ENCODE measurements at places on chromosomes 11 and 22.

DNA sequence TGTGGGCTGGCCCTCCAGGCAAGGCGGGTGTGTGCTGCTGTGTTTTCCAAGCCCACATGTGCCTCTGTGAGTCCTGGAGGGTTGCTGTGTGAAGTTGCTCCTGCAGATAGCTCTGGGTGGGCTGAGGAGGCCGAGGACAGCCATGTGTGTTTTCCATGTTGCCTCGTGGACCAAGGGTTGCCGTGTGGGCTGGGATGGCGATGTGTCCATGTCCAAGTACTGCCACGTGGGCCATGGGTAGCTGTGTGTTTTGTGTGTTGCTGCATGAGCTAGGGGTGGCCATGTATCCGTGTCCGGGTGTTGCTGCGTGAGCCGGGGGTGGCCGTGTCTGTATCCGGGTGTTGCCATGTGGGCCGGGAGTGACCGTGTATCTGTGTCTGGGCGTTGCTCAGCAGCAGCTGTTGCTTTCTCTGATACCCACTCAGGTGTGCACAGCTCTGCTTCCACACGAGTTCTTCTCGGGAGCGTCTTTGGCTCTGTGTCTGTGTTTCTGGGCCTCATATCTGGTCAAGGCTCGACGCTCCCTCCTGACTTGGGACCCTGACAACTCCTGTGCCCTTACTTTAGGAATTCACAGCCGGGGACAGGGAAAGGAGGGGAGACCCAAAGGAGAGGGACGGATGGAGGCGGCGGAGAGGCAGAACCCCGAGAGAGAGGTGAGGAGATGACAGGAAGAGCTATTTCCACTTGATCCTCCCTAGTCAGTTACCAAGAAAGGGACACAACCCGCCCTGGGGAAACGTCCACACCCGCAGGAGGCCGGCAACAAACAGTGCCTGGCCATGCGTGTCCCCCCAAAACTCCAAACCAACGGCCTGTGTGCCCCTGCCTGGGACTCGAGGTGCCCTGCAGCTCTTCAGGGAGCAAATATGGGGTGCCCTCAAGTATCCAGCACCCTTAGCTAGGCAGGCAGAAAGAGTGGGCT is 83.1 kb downstream of the PHF21B start:
- no peak for DNase-seq

- no peak for DNase-seq
These were observed 33.5 kb downstream of the WEE1 start for GRCh38 chr11:9606809-9607510.

DNA sequence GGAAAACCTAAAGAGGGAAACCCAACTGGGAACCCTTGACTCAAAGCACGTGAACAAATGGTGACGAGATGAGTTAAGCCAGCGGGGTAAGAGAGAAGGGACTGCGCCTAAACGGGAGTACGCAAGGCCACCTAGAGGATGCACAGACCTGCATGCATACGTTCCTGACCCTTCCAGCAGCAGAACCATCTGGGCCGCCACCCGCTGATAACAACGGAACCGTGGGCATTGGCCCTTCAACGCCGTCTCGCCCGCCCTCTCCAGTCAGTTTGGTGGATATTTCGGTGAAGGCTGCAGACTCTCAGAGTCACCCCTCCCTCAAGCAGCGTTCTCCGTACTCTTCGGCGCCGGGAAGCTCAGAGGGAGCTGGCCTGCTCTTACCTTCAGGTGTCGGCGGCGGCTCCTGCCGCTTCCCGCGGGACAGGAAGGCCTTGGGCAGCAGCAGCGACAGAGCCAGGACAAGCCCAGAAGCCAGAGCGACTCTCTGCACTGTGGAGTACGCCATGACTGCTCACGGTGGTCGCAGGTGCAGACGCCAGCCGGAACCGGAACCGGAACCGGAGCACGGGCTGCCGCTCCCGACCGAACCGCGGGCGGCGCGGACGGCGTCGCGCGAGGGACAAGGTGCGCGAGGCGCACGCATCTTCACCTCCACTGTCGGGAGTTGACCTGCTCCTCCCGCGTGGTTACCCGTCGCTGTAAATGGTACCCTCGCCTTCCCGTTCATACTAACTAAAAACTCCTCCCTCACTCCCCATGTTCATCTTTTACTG is at the start of gene RIC3:
TSS of gene RIC3 (minus strand) at position 541 of the 773 bp plus-strand sequence. CDS start at position 505, 36 bp downstream.
- DNase-seq: peak; percentile 15

DNA sequence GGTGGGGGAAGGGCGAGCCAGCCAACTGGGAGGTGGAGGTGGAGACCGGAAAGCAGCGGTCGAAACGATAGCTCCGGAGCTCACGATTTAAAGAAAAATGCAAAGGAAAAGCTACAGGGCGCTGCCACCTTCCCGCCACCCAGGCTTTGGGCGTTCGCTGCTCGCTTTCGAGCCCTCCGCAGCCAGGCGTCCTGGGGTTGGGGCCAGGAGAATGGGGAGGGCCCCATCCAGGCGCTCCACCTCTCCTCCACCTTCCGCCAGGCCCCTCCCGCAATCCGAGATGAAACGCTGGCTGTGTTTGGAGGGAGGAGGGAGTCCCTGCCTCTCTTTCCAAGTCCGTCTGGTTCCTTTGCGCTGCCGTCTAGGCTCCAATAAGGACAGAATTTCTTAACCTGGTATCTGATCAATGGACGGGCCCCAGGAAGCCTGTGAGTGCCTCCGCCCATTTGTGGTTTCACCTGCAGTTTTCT is 483 bp upstream of the ABTB2 start:
- DNase-seq: no peak

- DNase-seq: no peak
These were observed 11.1 kb downstream of the HPS5 start for GRCh38 chr11:18310800-18311340.

GRCh38 chr11:19426011-19426755 is 185.4 kb upstream of the E2F8 start:
- no peak for DNase-seq

DNA sequence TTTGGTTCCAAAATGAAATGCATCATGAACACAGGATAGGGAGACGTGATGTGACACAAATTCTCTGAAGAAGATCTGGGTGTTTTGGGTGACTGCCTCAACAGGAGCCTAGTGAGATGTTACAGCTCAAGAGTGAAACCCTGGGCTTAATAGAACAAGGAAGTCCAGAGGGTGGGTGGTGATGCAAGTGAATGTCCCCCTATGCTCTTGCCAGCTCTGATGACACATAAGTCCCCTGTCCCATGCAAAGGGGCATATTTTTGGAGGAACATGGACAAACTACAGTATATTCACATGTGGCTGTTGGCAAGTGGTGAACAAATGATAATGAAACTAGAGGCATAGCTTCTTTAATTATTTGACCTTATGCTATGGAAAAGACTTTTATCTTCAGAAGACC is 9.2 kb downstream of the CRTAM start:
- DNase-seq: no peak

DNA sequence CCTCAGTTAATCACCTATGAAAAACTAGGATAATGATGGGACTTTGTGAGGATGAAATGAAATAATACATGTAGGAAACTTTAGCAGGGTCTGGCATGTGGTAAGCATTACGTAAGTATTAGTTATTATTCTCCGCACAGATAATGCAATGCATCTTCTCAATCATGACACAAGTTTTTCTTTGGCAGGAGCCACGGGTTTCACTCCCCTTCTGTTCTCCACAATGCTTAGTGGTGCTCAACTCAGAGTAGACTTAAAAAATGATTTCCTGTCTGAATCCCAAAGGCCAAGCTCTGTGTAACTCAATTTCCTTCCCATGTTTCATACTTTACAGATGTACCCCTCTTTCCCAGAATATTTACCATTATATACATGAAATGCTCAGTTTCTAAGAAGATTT is 82.9 kb downstream of the CCDC34 start:
- no peak for DNase-seq

GRCh38 chr11:109247071-109247470 is 174.9 kb upstream of the C11orf87 start:
- DNase-seq: no peak

- no peak for DNase-seq
These were observed 178.6 kb downstream of the TENM4 start for GRCh38 chr11:79262221-79262620.

GRCh38 chr22:23904573-23905254 is 10.5 kb downstream of the MIF start:
- DNase-seq: no peak

- no peak for DNase-seq
These were observed 4.6 kb downstream of the PLA2G3 start for GRCh38 chr22:31135706-31136105.

- DNase-seq: no peak
These were observed 17.2 kb downstream of the IFITM10 start for GRCh38 chr11:1733009-1733715.

DNA sequence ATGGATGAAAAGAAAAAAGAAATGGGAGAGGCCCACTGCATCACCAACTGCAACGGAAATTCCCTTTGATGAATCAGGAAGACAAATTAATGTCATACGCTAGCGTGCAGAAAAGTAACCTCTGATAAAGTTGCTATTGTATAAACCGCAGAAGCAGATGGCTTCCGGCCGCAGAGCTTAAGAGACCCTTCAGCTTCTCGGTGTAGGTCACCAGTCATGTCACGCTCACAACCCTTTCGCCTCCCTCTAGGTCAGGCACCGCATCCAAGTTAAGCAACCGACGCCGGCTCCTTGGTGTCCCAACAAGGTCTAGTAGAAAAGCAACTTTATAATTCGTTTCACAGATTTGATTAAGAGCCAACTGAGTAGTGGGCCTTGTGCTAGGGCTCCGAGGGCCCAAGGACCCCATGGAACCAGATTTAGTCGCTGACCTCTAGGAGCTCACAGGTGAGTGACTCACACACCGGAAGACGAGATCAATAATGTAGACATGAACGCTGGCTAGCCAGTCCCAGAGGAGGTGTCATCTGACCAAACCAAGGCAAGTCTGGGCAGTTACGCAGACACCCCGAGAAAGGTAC is 1.2 kb upstream of the ZFP91 start:
- DNase-seq: peak; percentile 72

GRCh38 chr22:27906241-27906640 is 12.8 kb downstream of the PITPNB start:
- DNase-seq: no peak

DNA sequence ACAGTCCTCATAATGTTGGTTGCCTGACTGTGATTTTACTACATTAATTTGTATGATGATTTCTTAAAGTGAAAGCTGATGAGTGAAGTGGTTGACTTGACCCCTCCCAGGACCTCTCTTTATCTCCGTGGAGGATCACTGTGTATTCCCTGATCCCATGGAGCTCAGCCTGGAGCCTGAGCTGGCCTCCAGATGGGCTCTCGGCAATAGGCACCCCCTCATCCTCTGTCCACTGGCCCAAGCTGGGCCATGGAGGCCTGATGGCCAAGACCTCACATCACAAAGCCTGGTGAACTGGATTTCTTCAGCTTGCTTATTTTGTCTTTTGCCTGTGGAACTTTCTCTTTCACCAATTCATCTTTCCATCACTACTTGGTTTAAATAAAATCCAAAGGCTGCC is 75.2 kb downstream of the WNT11 start:
- no peak for DNase-seq

GRCh38 chr11:64253481-64253880 is 2.2 kb downstream of the PLCB3 start:
- DNase-seq: no peak

GRCh38 chr11:100761841-100762240 is 74.8 kb downstream of the ARHGAP42 start:
- no peak for DNase-seq

GRCh38 chr11:7450836-7451235 is 34.5 kb upstream of the OLFML1 start:
- no peak for DNase-seq

- peak; percentile 17 for DNase-seq
These were observed 25.8 kb downstream of the DDIAS start for GRCh38 chr11:82927264-82927880.

GRCh38 chr22:27556371-27556770 is 245.2 kb downstream of the MN1 start:
- DNase-seq: no peak

DNA sequence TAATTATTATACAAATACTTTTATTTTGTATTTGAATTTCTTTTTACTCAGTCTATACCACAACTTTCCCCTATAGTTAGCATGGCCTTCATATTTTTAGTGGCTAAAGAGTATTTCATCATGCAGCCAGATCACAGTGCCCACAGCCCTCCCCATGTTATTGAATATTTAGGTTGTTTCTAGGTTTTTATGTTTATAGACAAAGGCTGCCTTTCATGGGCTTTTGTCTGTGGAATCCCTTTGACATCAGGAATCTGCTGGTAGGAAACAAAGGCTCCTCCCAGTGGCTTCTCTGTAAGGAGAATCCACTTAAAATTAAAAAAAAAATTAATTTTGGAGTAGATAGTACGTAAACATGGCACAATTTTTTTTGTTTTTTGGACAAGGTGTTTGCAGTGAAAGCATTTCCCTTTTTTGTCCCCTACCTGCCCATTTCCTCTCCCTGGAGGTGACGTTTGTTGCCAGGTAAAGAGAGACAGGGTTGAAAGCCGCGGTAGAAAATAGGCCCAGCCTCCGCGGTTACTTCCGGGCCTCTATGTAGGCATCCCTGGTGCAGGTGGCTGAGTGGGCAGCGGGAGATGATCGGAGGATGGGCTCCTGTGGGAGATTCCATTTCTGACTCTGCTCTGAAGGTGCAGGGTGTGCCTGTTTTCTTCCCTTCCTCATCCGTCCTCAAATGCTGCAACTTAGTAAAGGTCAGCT is 82.2 kb upstream of the OR4B1 start:
- DNase-seq: no peak

- DNase-seq: no peak
These were observed 2.6 kb upstream of the VWCE start for GRCh38 chr11:61297746-61298145.

DNA sequence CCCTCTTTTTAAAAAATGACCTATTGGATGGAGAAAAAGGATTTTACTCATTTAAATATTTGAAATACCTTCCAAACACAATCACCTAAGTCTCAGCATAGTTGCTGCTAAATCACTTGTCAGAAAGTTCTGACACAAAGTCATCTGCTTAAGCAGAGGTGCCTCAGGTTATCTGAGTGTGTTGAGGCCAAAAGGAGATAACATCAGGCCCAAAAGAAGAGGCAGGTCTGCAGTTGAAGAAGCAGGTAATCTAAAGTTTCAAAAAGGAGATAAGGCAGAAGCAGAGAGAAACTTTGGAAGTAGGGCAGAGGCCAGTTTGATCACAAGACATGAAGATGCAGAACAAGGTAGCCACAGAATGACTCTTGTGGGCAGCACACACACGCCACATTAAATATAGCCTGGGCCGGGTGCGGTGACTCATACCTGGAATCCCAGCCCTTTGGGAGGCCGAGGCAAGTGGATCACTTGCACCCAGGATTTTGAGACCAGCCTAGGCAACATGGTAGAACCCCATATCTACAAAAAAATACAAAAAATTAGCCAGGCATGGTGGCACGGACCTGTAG is 175.7 kb upstream of the API5 start:
- DNase-seq: no peak

- DNase-seq: no peak
These were observed 709 bp downstream of the MRGPRX4 start for GRCh38 chr11:18173225-18173866.

GRCh38 chr11:69840371-69841169 is 21.4 kb upstream of the FGF3 start:
- DNase-seq: no peak
